ENCODE measurements at places on chromosomes 5 and 9. TPM values are rescaled to one million over a fixed set of nuclear protein-coding genes. Genes with fewer than 3 reads are reported as not detected.

DNA sequence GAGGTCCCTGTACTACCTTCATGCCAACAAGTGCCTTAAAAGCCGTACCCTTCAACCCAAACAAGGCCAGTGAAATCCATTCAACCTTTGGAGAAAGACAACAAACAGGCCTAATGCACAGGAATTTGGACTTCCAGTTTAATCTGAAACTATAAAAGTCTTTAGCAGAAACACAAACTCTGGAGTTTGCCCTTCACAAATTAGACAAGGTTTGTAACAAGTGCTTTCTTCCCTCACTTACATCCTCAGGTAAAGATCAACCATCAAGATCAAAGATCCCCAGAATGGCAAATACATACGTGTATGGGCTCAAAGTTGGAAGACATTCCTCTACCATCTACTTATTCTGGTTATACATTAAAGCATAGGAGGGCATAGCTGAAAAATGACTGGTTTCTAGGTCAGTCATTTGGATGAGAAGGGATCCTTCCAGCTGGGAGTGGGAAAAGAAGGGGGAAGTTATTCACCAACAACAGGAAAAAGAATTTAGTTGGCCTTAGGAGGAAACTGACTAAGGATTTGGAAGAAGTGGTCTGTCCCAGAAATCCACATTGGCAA lies 2.0 kb downstream of the DAB2 start:
- DNase-seq: no peak

The NR5A1 gene
- total RNA-seq: not detected

DNA sequence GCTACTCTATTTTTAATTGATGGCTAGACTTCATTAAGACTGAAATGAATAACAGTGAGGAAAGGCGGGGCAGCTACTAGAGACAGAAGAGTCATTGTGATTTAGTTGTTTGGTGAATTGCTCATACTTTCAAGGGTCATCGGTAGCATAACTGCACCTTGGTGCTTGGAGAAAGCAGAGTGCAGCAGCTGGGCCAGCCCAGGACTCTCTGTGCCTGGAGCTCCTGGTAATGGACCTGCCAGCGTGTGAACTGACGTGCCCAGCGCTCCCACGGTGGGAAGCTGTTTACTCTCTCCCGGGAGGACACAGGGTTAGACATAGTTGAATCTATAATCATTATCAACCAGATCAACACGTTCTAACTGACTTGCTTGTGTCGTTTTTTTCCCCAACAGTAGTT lies 42.9 kb downstream of the LURAP1L start:
- peak; percentile 99 for DNase-seq

DNA sequence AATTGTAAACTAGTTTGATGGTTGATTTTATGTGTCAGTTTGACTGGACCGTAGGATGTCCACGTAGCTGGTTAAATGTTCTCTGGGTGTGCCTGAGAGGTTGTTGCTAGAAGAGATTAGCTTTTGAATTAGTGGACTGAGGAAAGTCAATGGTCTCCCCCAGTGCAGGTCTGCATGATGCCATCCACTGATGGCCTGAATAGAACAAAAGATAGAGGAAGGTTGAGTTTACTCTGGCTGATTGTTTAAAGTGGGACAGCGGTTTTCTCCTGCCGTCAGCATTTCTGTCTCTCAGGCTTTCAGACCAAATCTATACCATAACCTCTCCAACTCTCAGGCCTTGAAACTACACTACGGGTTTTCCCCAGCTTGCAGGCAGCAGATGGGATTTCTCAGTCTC lies 899.2 kb upstream of the WWC1 start:
- DNase-seq: no peak

- no peak for DNase-seq
These were observed 20.0 kb upstream of the ARSB start for GRCh38 chr5:79005151-79005550.

DNA sequence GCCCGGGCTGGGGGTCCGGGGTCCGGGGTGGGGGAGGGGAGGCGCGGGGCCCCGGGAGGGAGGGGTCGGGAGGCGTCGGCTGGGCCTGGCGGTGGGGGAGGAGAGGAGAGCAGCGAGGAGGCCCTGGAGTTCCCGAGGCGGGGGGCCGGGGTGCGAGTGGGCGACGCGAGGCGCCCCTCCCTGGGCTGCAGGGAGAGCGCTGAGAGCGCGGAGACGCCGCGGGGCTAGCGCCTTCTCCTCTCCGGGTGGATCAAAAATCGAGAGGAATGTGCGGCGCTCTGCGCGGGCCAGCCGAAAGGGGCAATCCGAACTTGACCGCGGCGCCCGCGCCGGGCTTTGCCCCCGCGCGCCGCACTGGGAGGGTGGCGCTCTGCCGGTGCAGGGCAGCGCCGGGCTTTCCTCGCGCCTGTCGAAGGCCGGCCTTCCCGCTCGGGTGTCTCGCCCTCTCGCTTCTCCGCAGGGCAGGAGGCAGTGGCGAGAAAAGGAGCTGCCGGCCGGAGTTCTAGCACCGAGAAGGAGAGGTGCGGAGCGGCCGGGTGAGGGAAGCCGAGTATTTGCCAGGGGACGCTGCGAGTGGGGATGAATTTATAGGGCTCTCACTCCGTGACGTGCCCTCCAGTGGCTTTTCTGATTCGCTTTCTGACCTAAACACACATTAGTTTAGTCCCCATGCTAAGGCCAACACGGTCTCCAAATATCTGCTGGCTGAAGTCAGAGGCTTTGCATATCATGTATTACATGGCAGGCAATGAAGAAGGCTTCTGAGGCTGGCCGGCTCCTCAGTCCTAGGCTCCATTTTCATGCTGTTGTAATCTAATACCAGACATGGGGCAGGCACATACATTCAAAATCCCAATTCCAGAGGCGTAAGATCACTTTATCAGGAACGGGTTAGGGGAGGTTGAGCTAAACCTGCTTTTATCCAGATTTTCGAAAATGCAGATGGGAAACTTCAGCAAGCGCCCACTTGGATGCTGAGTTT lies 503 bp upstream of the GDNF start:
- DNase-seq: peak; percentile 58

DNA sequence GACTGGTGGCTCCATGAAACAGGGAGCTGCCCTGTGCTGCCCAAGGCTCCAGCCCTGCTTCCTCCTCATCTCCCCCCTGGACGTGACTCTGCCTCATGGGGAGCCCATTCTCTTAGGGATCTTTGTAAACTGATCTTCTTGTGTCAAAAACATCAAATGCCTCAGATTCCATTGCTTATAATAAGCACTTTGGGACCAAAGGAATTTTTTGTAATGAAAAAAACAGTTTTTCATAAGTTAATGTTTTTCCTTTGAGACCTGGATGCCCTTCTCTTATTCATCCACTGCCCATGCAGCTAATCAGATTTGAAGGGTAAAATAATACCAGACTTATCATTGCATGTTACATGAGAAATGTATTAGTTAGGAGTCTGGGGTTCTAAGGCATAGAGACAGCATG lies 41.7 kb downstream of the PALM2AKAP2 start:
- no peak for DNase-seq

GRCh38 chr5:159807586-159807985 lies 108.7 kb upstream of the ADRA1B start:
- no peak for DNase-seq

The SMIM33 gene
- not detected for total RNA-seq

GRCh38 chr9:83521411-83521810 lies 16.8 kb downstream of the FRMD3 start:
- peak; percentile 19 for DNase-seq

DNA sequence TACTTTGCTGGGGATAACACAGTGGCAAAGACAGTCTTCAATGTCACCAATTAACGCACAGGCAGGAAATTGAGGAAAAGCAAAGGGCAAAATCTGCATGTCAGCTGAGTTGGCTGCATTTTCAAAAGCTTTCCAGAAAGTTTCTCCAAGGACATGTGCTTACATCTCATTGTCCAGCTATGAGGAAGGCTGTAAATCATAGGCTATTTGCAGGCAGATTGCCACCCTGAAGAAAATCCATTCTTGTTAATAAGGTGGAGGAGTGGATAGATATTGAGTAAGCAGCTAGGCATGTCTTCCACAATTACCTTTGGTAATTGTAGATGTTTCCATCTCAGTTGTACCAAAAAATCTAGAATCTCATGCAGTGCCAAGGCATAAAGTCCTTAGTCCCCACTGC lies 278.0 kb upstream of the NUDT12 start:
- no peak for DNase-seq

The CDO1 gene
- 1.8 TPM for total RNA-seq

DNA sequence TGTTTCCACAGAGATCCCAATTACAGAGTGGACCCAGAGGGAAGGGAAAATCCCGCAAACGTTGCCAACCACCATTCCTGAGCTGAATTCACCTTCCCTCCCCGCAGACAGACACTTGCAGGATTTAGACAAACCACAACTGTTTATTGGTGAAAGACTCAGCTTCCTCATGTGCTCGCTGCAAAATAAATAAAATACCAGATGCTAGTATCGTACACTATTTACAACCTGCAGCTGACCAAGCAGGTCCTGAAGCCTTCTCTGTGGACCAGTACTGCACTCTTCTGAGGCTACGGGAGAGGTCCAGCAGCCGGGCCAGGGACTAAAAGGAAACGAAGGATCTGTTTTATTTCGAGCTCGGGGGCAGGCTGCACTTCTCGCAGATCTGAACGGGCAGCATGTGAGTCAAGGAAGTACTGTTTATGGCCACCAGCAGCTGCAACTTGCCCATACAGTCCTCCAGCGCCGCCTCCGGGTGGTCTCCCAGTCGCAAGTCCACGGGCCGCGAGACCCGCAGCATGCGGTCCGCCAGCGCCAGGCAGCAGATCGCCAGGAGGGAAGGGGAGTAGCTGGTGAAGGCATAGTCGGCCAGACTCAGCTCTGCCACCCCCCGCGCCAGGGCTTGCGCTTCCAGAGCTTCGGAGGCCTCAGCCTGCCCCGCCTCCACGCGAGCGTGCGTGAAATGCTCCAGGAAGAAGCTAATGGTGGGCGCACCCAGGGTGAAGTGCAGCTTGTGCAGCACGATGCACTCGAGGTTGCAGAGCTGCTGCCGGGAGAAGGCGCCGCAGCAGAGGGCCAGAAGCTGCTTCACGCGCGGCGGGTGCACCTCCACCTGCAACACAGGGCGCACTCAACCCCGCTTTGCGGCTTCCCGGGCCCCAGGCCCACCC lies 2.1 kb downstream of the CCNO start:
- no peak for DNase-seq

DNA sequence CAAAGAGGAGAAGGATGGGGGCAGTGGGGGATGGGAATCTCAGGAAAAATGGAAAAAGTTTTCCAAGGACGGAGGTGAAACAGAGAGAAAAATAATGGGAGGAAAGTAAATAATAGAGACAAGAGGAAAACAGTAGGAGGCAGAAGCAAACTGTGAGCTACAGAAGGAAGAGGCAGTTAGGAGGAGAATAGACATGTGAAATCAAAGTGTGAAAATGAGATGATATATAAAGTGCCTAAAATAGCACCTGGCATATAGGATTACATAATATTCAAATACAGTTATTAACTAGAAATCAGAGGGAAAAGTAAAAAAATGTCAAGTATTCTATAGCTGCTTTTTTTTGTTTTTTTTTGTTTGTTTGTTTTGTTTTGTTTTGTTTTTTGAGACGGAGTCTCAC lies 44.0 kb upstream of the PLIN2 start:
- DNase-seq: no peak

The ADAMTS12 gene
- total RNA-seq: 4.0 TPM

GRCh38 chr9:95852059-95853032 lies 23.1 kb upstream of the ERCC6L2 start:
- DNase-seq: peak; percentile 64

The ACSL6 gene
- 0.33 TPM for total RNA-seq

DNA sequence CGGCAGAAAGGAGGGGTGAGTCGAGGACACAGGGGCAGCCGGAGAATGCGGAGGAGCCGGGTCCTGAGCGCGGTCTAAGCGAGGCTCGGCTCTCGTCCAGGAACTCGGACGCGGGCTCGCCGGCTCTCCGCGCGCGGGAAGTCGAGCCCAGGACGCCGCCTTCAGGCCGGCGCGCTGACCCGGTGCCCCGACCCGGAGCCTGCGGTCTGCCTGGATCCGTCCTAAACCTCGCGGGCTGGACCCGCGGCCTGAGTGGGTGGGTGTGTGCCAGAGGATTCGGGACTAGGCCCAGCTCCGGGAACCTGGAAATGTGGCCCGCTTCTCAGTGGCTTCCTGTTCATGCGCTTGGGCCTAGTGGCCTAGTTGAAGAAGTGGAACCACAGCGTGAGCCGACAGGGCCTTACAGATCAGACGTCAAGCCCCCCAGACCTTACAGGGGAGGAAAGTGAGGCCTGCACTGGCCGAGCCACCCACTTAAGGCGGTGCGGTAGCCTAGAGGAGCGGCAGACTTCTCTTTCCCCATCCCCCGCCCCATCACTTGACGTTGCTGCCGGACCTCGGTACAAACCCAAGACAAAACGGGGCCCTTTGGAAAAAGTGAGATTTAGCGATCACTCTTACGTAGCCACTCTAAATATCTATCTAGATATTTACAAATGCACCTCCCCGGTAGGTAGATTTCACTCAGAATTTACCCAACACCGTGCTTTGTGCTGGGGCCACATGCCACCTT lies 1.2 kb downstream of the CDKN2B-AS1 start:
- DNase-seq: no peak

The SURF2 gene
- total RNA-seq: 22.5 TPM

DNA sequence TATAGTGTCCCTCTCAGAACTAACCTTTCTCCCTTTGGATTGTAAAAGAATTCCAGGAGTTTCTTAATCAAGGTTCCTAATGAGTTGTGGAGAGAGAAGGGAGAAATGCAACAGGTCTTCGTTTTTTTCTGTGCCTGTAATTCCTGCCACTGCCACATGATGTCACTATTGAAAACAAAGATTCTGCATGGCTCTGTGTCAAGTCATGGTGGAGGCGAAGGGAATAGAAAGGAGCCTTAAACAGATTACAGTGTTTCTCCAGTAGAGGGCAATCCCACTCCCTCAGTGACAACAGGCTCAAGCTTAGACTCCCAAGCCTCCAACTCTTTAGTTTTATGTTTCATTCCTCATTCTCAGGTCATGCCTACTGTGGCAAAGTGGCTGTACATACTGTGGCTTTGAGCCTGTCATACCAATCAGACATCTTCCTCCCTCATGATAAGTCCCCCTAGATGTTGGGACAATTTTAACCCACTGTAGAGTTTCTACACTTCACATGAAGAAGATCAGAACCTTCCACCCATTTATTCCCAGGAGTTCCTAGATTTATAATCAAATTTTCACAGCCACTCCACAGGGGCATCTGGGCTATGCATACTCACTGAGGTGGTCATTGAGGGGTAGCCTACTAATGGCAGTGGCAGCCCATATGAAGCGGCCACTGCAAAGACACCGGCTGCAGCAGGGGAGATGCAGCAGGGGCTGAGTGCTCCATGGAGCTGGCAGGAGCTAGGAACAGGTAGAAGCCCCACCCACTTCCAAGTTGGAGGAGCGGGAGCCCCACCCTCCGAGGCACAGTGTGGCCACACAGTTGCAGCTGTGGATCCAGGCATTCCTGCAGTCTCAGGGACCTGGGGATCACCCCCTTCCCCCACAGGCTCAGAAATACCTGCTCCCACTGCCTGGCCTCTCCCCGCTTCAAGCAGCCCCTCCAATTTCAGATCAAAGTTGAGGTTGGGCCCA lies 97.4 kb upstream of the TRIM32 start:
- peak; percentile 72 for DNase-seq

DNA sequence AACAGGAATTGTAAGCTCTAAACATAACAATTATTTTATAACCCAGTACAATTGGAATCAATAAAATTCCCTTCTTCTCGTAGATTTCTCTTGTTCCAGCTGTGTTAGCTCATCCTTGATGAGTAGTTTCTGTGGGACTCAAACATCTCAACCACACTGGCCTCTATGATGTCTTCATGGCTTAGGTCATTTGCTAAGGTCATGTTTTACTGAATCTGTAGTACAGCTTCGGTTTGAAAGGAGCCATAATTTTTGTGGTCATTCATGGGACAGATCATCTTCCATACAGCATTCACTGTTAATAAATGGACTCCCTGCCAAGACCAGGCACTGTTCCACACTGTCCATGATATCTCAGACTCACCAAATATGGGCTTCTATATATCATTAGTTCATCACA lies 369.0 kb upstream of the RFX3 start:
- DNase-seq: no peak

GRCh38 chr5:40799258-40799657 lies 1.1 kb upstream of the PRKAA1 start:
- no peak for DNase-seq
